HFF-Myc (cell line): ENCODE measurements at places on chromosomes 6 and 20.

DNA sequence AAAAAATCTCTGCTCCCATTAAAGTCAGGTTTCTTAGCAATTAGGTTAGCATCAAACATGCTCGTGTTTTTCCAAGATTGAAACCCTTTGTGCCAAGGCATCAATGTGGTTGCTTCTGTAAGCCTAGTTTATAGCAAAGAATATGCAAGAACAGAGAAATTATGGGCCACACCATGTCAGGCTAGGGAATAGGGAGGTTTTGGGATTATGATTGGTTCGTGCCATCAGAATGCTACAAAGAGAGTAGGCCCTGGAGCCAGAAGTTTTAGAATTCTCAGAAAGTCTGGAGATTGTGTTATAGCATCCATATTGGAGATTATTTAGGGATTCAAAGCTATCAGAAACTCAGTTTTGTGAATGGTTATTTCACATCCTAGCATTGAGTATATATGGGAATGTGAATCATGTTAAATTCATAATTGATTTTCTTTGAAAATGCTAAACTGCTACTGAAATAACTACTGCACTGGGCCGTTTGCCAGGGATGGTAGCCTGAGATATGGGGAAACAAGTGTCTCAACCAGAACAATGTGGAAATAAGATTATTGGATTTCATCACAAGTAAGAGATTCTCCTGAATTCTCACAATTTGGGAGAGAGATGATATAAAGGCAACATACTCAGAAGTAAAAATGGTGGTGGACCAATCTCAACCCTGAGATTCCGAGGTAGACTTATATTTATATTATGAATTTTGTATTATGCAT is 45.3 kb downstream of the ZNF292 start:
- DNase-seq: no peak

DNA sequence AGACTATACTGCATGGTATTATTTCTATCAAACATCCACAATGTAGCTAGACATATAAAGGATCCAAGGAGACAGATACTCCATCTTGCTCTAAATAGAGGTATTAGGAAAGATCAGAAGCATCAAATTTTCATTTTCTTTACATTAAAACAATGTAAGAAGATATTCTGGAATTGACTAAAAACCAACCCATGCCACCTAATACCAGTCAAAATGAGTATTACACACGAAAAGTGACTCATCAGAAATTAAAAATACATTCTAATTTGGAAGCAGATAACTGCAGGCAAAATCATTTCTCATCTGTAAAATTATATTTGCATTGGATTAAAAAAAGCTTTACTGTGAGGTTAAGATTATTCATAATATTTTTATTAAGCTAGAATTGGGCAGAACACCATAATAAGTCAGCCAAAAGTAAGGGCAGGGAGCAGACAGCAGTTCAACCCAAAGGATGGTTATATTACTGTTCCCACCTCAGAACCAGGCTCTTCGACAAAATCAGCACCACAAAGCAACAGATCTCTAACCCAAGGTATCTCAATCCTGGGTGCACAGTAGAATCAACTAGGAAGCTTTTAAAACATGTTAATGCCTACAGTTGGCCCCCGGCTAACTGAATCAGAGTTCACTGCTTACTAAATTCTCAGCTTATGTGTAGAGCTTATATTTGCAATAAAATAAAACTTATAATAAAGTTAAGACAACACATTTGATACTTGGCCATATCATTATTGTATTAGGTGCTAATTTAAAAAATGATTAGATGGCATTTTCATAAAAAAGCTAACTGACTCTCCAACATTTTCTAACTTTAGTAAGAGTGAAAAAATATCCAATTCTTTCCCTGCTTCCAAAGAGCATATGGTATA is 35.2 kb downstream of the SAMD3 start:
- DNase-seq: no peak

DNA sequence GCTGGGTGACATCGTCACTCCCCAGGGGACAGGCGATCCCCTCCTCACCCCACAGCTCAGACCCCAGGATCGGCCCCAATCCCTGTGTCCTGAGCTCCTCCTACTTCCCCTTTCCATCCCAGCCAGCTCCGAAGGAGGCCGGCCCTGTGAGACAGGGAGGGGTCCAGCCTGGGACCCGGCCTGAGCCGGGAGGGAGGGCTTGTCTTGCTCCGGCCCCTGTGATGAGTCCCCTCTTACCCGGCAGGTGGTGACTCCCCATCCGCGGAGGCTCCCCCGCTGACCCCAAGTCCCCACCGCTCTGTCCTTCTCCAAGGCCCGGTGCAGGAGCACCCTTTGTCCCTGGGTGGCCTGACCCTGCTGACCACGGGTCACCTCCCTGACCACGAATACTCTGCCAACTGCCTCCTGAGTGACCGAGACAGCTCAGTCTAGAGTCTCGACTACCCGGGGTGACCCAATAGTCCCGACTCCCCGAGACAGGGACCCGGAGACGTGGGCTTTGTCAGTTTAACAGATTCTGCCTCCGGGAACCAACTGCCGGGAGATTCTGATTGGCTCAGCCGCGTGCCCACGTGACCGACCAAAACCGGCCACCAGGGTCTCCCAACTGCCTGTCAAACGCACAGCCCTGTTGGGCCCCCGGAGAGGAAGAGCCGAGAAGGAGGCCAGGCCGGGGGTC is 187.4 kb upstream of the PROKR2 start:
- no peak for DNase-seq

DNA sequence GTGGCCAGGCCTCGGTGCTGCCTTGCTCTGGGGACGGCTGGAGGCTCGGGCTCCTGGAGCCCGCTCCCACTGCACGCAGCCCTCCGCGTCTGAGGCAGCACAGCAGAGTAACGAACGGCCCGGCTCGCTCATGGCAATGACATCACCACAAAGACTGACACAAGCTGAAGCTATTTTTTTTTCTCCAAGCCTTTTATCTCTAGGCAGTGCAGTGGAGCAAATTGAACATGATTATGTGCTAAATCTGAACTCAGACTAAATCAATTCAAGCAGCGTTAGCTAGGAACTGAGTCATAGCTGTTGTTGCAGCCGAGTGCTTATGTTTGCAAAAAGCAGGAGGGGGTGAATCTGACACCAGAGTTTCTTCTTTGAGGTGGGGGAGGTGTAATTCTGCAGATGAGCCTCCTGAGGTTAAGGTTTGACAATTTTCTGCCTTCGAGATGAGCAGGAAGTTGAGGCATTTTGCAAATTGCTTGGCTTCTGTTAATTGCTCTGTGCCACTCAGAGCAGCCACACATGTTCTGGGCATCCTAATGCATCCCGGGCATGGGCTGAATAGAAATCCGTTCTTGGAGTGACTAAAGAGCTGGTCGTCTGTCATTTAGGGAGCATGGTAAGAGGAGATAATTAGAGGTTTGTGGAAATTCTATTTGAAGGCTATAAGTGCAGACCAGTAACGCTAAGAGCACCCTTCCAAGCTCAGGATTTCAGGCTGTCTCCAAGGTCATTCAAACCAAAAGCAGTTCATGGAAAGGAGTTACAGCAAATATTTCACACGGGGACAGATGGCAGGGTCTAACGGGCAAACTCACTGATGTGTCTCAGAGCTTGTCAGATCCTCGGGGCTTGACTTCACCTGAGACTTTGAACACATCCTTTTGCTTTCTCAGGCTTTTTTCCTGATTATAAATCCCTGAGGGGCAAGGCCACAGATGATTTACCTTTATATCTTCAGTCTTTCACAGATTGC is 155.1 kb upstream of the ENPP5 start:
- peak; percentile 61 for DNase-seq
